HFF-Myc (cell line): ENCODE measurements at places on chromosomes 3 and 15.

DNA sequence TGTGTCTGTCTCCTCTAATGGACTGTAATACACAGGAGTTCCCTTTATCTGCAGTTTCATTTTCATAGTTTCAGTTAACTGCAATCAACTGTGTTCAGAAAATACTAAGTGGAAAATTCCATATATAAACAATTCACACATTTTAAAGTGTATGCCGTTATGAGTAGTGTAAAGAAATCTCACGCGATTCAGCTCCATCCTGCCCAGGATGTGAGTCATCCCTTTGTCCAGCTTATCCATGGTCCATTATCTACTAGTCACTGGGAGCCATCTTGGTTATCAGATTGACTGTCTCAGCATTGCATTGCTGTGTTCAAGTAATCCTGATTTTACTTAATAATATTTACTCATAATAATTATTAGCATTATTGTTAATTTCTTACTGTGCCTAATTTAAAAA is 14.5 kb downstream of the ZPLD1 start:
- peak; percentile 16 for DNase-seq

DNA sequence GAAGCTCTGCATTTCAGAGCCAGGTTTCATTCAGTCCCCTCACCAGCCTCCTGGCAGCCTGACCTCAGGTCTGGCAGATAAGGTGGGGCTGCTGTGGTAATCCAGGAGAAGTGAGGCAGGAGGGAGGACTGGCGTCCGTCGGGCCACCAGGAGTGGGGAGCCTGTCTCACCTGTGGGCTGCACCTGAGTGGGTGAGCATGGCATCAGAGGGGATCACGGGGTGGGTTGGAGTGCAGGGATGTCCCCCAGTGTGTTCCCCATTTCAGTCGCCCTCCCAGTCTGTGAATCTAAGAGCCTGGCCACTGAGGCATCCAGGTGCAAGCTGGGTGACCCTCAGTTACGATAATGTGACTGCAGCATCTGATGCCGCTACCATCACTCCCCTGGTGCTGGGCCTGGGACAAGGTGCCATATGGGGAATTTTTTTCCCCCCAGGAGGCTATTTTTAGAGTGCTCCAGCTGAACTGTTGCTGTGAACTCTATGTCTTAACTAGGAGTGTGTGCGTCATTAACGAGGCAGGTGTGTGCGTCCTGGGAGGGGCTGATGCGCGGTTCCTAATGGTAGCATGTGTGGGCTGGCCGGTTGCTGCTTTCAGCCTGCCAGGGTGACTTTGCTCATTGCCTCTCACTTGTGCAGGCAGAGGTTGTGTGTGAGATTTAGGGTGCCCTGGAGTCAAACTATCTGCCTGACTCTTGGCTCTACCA is 165.2 kb downstream of the SLCO3A1 start:
- DNase-seq = no peak

- DNase-seq = no peak
Observed at GRCh38 chr15:101045236-101045646, 126.1 kb downstream of the LRRK1 start.

- no peak for DNase-seq
Observed at GRCh38 chr3:123153125-123154019, 48.4 kb upstream of the SEC22A start.

GRCh38 chr15:59688423-59688781 is 718 bp downstream of the BNIP2 start:
- peak; percentile 9 for DNase-seq

GRCh38 chr3:196670339-196670738 is 30.8 kb downstream of the NRROS start:
- no peak for DNase-seq

GRCh38 chr15:62088353-62088693 is 21.5 kb downstream of the C2CD4A start:
- no peak for DNase-seq

- DNase-seq = no peak
Observed at GRCh38 chr3:187086831-187087230, 52.5 kb downstream of the RPL39L start.

GRCh38 chr3:157542711-157543500 is 39.7 kb upstream of the VEPH1 start:
- no peak for DNase-seq

DNA sequence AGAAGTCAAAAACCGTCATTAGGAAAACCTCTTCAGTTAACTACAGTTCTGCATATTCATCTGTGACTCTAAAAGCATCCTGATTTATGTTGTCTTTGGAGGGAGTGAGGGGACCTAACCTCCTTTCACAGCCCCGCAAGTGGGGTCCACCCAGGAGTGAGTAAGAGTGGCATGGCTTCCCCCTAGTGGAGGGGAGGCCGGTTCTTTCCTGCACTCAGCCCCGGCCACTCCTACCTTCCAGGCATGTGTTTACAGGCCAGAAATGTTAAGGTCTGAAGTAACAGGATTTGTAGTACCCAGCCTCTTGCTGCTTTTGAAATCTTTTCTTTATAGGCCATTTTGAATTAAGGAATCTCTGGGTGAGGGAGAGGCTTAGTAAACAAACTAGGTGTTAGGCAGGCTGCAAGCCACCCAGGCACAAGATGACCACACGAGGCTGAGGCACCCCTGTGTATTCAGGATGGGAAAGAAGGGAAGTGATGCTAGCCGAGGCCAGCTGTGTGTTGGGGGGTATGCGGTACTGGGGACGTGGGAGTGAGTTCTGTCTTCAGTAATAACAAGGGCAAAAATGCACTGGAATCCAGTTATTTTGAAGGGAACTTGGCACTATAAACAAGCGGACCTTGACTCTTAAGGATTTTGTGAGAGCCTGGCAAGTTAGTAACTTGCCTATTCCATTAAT is 50.5 kb downstream of the CTDSPL start:
- DNase-seq = no peak

DNA sequence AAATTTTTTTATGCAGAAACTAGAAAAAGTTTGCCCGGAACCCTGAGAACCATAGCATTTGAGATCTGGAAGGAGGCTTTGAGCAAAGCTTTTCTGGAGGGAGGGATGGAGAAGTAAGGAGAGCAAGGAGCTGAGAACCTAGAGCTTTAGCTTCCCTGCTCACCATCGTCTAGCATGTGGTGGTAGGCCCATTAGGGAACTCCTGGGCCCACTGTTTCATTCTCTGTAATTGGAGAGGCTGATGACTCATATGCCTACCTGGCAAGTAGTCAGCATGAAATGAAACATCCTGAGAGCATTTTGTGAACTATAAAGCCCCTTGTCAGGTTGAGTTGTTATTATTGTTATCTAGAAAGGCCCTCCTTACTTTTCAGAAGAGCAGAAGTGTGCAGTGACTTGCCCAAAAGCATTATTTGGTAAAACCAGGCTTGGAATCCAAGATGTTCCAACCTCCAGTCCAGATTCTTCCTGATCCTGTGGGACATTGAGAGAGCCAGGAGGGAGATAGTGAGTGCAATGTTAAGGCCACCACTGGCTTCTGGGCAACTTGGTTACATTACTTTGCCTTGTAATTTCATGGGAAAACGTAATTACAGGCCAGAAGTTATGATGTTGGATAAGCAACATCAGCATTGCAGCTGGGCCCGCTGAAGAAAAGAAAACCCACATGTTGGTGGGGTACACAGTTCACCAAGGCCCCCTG is 104.5 kb upstream of the BFSP2 start:
- peak; percentile 26 for DNase-seq

- no peak for DNase-seq
Observed at GRCh38 chr3:123126653-123127052, 59.8 kb downstream of the PDIA5 start.

DNA sequence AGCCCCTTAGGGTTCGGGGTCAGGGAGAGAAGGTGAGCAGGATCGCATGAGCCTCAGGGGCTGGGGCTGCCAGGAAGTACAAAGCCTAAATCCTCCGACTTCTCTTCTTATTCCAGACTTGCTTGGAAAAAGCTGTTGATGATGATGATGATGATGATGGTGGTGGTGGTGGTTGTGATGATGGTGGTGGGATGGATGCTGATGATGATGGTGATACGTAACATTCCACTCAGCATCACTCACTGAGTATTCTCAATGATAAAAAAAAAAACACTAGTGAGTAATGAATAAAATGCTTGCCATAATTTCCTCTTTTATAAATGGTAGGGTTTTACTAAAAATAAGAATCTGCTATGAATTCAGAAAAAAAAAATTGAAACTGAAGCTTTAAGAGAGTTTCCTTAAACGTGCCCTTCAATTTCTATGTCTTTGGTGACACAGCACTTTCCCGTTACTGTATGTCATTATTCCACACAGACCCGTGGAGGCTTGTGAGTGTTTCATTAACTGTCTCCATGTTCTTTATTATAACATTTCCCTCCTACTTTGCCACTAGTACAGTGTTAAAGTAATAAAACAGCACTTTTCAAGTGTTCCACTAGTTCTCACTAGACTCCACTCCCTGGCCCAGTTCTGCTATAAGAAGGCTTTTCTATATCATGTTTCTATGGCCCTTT is 5.4 kb upstream of the ACAN start:
- no peak for DNase-seq
